ENCODE measurements at places on chromosomes 3 and 15. TPM values are rescaled to one million over a fixed set of nuclear protein-coding genes. Genes with fewer than 3 reads are reported as not detected.

GRCh38 chr3:48656061-48656840 lies 6.4 kb downstream of the CELSR3 start:
- H3K36me3 ChIP-seq = peaks cover 19% of the 10 kb centered on the region
- H3K27me3 ChIP-seq = peaks cover 14% of the 10 kb centered on the region
- peaks cover 10% of the 10 kb centered on the region for H3K4me1 ChIP-seq
- DNase-seq = peak; percentile 92
- H3K27ac ChIP-seq = peak overlapping the region; percentile 91

- H3K4me3 ChIP-seq = no peak overlapping the region
- H3K4me1 ChIP-seq = no peaks in the 10 kb centered on the region
- no peak overlapping the region for H3K27ac ChIP-seq
- DNase-seq = no peak
- H3K36me3 ChIP-seq = no peaks in the 10 kb centered on the region
Measured at GRCh38 chr15:59157840-59158700, 48.6 kb upstream of the LDHAL6B start.

- no peak overlapping the region for H3K4me3 ChIP-seq
- no peaks in the 10 kb centered on the region for H3K4me1 ChIP-seq
- DNase-seq = no peak
- H3K36me3 ChIP-seq = peaks cover 28% of the 10 kb centered on the region
Measured at GRCh38 chr3:100354850-100355249, 20.3 kb downstream of the NIT2 start.

- H3K4me3 ChIP-seq = no peak overlapping the region
- peaks cover 5% of the 10 kb centered on the region for H3K4me1 ChIP-seq
- no peak overlapping the region for H3K27ac ChIP-seq
- H3K36me3 ChIP-seq = peaks cover 2% of the 10 kb centered on the region
Measured at GRCh38 chr3:112579232-112579631, 17.4 kb downstream of the SLC35A5 start.

- peaks cover 15% of the 10 kb centered on the region for H3K27me3 ChIP-seq
- H3K4me3 ChIP-seq = no peak overlapping the region
- no peaks in the 10 kb centered on the region for H3K4me1 ChIP-seq
- no peak overlapping the region for H3K27ac ChIP-seq
- H3K36me3 ChIP-seq = no peaks in the 10 kb centered on the region
Measured at GRCh38 chr3:99747915-99748314, 69.7 kb upstream of the CMSS1 start.

- no peaks in the 10 kb centered on the region for H3K27me3 ChIP-seq
- DNase-seq = no peak
- peak overlapping the region; percentile 96 for H3K27ac ChIP-seq
- peaks cover 86% of the 10 kb centered on the region for H3K36me3 ChIP-seq
Measured at GRCh38 chr3:16297997-16298885, 33.2 kb downstream of the OXNAD1 start.

Gene ALG3
- total RNA-seq = 52.3 TPM

Gene FOXB1
- 0.29 TPM for total RNA-seq

Gene ASB14
- total RNA-seq = not detected

Gene KBTBD8
- 30.6 TPM for total RNA-seq

Gene CLRN1
- not detected for total RNA-seq

Gene UBE2E1
- total RNA-seq = 73.9 TPM

Gene UBAP1L
- total RNA-seq = 2.2 TPM

Gene LRRC31
- not detected for total RNA-seq

Measured in activated naive CD8-positive, alpha-beta T cell treated with anti-CD3 and anti-CD28 coated beads for 36 hours (primary cell).